Pancreas (tissue), 10 donors: ENCODE measurements at places on chromosomes 5 and 9. TPM values are rescaled to one million over a fixed set of nuclear protein-coding genes. Genes with fewer than 3 reads are reported as not detected.

Gene SGCD
- 0.33 TPM for polyA plus RNA-seq

- DNase-seq, result peak; percentile 65
- H3K36me3 ChIP-seq, result no peaks in the 10 kb centered on the region
- peak overlapping the region; percentile 28 for H3K27ac ChIP-seq
- no peak overlapping the region for H3K4me3 ChIP-seq
- H3K27me3 ChIP-seq, result no peaks in the 10 kb centered on the region
These were observed 186.8 kb upstream of the KLF9 start for GRCh38 chr9:70601000-70601951.

Gene FAM81B
- 0.27 TPM for polyA plus RNA-seq

DNA sequence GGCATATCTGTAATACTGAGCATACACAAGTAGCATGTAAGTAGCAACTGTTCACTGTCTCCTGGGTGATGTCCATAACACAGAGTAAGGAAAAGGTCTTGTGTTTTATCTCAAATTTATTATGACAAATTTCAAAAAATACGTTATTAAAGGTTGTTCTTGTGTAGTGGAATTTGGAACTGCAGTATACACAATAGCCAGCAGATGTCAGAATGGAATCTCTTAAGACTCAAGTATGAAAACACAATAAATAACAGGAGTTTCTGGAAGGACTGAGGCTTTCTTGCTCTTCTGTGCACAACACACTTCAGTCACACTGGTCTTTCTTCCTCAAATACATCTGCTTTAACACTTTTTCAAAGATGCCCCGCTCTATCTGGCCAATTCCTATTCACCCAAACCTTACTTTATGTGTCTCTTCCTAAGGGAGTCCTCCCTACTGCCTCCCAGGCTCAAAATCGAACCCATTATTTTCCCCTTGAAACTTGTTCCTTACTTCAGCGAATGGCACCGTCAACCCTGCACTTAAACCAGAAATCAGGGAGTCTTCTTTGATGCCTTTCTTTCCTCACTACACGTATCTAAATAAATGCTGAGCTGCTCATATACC lies 6.5 kb upstream of the FBXO10 start:
- peaks cover 22% of the 10 kb centered on the region for H3K36me3 ChIP-seq
- H3K4me1 ChIP-seq, result no peaks in the 10 kb centered on the region

GRCh38 chr5:39570403-39571027 lies 145.7 kb upstream of the DAB2 start:
- H3K4me3 ChIP-seq, result no peak overlapping the region
- no peak overlapping the region for H3K27ac ChIP-seq
- no peaks in the 10 kb centered on the region for H3K4me1 ChIP-seq
- DNase-seq, result no peak

DNA sequence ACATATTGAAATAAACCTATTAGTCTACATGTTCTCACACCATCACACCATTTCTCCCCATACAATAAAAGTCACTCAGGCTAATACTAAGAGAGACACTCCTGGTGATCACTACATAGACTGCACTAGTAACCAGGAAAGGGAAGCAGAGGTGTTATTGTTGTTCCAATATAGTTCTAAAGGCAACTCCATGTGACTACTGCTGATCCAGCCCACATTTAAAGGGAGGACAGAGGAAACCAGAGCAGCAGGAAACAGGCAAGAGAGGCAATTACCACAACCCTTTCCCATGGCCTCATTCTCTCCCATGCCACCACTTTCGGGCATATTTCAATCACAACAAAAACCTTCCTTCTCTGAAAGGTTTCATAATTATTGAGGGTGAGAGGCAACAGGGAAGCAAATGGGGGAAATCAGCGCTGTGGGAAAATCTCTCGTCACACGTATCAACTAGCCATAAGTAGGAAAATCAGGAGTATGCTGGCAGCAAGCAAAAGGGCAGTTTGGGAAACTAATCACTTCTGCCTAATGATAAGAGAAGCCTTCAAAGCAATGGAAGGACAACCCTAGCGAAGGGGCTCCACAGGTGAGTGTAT lies 1.8 kb downstream of the UBAP2 start:
- H3K4me3 ChIP-seq, result no peak overlapping the region
- no peak overlapping the region for H3K27ac ChIP-seq

Gene TPPP
- 6.4 TPM for polyA plus RNA-seq

DNA sequence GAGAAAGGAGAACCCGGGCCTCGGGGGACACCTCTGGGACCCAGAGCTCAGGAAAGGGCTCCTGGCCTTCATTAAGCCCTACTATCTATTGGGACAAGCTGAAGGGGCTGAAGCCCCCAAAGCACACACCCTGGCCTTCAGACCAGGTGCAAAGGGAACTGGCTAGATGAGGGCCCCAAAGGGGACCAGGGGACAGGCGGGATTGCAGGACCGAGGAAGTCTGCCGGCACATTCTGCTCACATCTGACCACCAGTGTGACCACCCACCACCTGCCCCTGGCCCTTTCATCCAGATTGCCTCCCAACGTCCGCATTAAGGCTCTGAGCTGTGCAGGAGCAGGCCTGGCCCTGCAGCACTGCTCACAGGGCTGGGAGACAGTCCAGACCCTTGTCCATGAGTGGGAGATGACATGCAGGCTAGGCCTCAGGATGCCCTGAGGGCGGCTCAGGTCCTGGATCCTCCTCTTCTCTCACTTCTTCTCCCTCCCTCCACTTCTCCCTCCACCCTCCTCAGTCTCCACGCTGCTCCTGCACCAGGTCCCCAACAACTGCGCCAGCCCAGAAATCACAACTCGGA lies 19.2 kb downstream of the PSD2 start:
- no peaks in the 10 kb centered on the region for H3K36me3 ChIP-seq
- no peak for DNase-seq
- no peaks in the 10 kb centered on the region for H3K27me3 ChIP-seq
- H3K4me1 ChIP-seq, result no peaks in the 10 kb centered on the region
- H3K27ac ChIP-seq, result no peak overlapping the region
- no peak overlapping the region for H3K4me3 ChIP-seq

Gene LRRC19
- 0.16 TPM for polyA plus RNA-seq

GRCh38 chr5:177493795-177494345 lies 3.5 kb downstream of the PDLIM7 start:
- no peaks in the 10 kb centered on the region for H3K4me1 ChIP-seq
- no peak overlapping the region for H3K27ac ChIP-seq
- no peaks in the 10 kb centered on the region for H3K27me3 ChIP-seq

Gene LCN15
- polyA plus RNA-seq, result not detected
